Glutamatergic neuron (in vitro differentiated cells): ENCODE measurements at places on chromosomes 16 and 17. TPM values are rescaled to one million over a fixed set of nuclear protein-coding genes. Genes with fewer than 3 reads are reported as not detected.

SF3B3 gene
- 278 TPM for total RNA-seq

PPM1E gene
- total RNA-seq: 52.5 TPM

KRTAP3-2 gene
- not detected for total RNA-seq

GGA3 gene
- total RNA-seq: 65.0 TPM

TM4SF5 gene
- not detected for total RNA-seq

C16orf89 gene
- not detected for total RNA-seq

SLFN12 gene
- total RNA-seq: not detected

MYH13 gene
- total RNA-seq: not detected

KIFC3 gene
- 0.76 TPM for total RNA-seq

NPIPB6 gene
- 3.1 TPM for total RNA-seq

SPNS3 gene
- total RNA-seq: not detected

EFCAB13 gene
- 3.3 TPM for total RNA-seq

MILR1 gene
- total RNA-seq: not detected

KRTAP16-1 gene
- total RNA-seq: not detected

CD300LB gene
- not detected for total RNA-seq

P2RX1 gene
- total RNA-seq: 2.1 TPM

TP53TG3 gene
- not detected for total RNA-seq

PRAC1 gene
- total RNA-seq: not detected

XAF1 gene
- total RNA-seq: not detected

RMI2 gene
- total RNA-seq: 4.2 TPM

PLA2G10 gene
- not detected for total RNA-seq

CDK5R1 gene
- 73.9 TPM for total RNA-seq

BCAR1 gene
- total RNA-seq: 212 TPM

CCL1 gene
- total RNA-seq: not detected

KRTAP4-5 gene
- total RNA-seq: not detected

SLFN12L gene
- not detected for total RNA-seq

KRT17 gene
- not detected for total RNA-seq

HLF gene
- total RNA-seq: 0.32 TPM

ABCC11 gene
- total RNA-seq: not detected

SULT1A1 gene
- total RNA-seq: 0.54 TPM

ZFHX3 gene
- total RNA-seq: 6.8 TPM

SEZ6L2 gene
- total RNA-seq: 176 TPM
